ENCODE measurements at places on chromosomes 11 and 22. TPM values are rescaled to one million over a fixed set of nuclear protein-coding genes. Genes with fewer than 3 reads are reported as not detected.

Gene LRRC74B
- total RNA-seq = not detected

Gene TREH
- total RNA-seq = not detected

Gene RBMXL2
- not detected for total RNA-seq

Gene ST14
- 0.51 TPM for total RNA-seq

Gene PTGDR2
- total RNA-seq = 2.9 TPM

Gene PI4KA
- 106 TPM for total RNA-seq

Gene SCUBE1
- 0.03 TPM for total RNA-seq

Gene CD81
- 154 TPM for total RNA-seq

Gene MMP8
- total RNA-seq = not detected

DNA sequence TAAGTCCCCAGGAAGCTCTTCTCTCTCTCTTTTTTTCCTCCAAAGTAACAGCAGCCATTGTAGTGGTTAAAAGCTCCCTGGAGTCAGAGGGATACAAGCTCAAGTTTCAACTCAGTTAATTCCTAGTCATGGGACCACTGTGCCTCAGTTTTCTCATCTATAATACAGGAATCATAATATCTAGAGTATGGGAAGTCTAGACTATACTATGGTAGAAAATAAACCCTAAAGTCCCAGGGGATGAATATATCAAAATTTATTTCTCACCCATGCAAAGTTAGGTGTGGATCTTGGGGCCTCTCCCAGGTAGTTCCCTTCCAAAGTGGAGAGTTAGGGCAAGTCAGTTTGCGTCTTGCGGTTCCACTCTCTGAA, 33.7 kb downstream of the C11orf58 start:
- no peak overlapping the region for H3K27ac ChIP-seq
- no peaks in the 10 kb centered on the region for H3K4me1 ChIP-seq
- H3K4me3 ChIP-seq = no peak overlapping the region
- no peak for DNase-seq

DNA sequence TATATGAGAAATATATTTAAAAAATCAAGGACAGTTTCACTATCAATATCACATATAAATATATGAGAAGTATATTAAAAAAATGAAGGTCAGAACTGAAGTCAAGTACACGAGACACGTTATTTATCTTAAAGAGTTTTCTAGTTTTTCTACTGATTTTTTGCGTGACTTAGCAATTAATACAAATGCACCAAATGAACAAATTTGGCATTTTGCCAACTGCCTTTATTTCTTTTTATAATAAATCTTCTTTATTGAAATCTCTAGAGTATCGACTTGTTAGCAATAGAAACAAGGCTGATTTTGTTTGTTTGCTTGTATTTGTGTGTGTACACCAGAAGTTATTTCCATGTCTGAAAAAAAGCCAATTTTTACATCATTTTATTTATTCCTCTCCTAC, 1684.7 kb upstream of the RAG2 start:
- H3K36me3 ChIP-seq = no peaks in the 10 kb centered on the region
- H3K4me1 ChIP-seq = no peaks in the 10 kb centered on the region
- no peak overlapping the region for H3K27ac ChIP-seq
- no peak overlapping the region for H3K4me3 ChIP-seq
- no peaks in the 10 kb centered on the region for H3K27me3 ChIP-seq
- DNase-seq = no peak

DNA sequence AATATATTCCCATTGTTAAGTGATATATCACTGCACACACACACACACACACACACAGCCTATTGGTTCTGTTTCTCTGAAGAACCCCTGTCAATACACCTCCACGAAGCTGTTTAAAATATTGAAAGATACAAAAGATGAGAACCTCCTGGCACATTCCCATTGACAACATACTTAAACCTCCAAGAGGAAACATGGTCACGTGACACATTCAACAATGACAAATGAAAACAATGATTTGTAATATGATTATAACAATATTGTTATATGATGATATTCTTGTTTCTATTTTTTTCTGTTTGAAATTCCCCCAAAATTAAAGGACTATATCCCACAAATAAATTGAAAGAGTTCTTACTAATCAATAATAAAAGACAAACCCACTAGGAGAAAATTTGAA, 1344.9 kb downstream of the BRD1 start:
- H3K4me3 ChIP-seq = no peak overlapping the region
- no peaks in the 10 kb centered on the region for H3K4me1 ChIP-seq
- no peak for DNase-seq

GRCh38 chr11:31821766-31822165, 10.6 kb upstream of the PAX6 start:
- H3K36me3 ChIP-seq = peaks cover 2% of the 10 kb centered on the region
- DNase-seq = no peak
- H3K4me3 ChIP-seq = no peak overlapping the region
- H3K27ac ChIP-seq = no peak overlapping the region
- H3K4me1 ChIP-seq = peaks cover 10% of the 10 kb centered on the region
- peaks cover 90% of the 10 kb centered on the region for H3K27me3 ChIP-seq

DNA sequence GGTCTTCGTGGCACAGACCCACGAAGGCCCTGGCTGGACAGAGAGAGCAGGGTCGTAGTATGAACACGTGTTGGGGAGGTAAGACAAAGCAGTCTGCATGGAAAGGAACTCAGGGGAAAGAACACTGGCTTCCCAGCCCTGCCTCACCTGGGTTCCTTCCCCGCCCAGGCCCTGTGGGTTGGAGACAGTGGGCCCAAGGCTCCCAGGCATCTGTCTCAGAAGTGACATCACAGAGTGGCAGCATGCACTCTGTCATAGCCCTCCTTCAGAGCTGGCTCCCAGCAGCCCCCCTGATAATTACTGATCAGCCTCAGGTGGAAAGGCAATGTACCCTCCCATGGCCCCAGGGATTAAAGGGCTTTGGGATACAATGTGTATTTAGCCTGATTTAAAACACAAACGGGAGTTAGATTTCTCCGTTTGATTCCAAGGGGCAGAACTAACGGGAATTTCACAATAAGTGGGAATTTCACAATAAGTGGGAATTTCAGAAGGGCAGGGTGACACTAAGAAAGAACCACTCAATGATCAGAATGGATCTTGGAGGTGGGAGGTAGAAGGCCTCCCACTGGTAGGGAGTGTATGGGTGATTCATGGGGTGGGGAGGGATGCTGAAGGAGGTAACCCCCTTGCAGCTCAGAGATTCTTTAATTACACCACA, 65.1 kb downstream of the SLC22A12 start:
- no peak overlapping the region for H3K27ac ChIP-seq
- H3K27me3 ChIP-seq = peaks cover 8% of the 10 kb centered on the region
- H3K4me1 ChIP-seq = peaks cover 4% of the 10 kb centered on the region
- H3K36me3 ChIP-seq = no peaks in the 10 kb centered on the region
- DNase-seq = no peak
- no peak overlapping the region for H3K4me3 ChIP-seq

GRCh38 chr11:2534134-2534956, 89.5 kb downstream of the KCNQ1 start:
- peak; percentile 41 for DNase-seq
- H3K27me3 ChIP-seq = no peaks in the 10 kb centered on the region
- H3K4me3 ChIP-seq = no peak overlapping the region
- H3K36me3 ChIP-seq = no peaks in the 10 kb centered on the region
- no peak overlapping the region for H3K27ac ChIP-seq

- H3K4me3 ChIP-seq = no peak overlapping the region
- H3K27me3 ChIP-seq = peaks cover 20% of the 10 kb centered on the region
- H3K4me1 ChIP-seq = no peaks in the 10 kb centered on the region
- no peaks in the 10 kb centered on the region for H3K36me3 ChIP-seq
- no peak overlapping the region for H3K27ac ChIP-seq
- DNase-seq = no peak
Measured at GRCh38 chr11:113623114-113623513, 83.0 kb downstream of the TMPRSS5 start.

DNA sequence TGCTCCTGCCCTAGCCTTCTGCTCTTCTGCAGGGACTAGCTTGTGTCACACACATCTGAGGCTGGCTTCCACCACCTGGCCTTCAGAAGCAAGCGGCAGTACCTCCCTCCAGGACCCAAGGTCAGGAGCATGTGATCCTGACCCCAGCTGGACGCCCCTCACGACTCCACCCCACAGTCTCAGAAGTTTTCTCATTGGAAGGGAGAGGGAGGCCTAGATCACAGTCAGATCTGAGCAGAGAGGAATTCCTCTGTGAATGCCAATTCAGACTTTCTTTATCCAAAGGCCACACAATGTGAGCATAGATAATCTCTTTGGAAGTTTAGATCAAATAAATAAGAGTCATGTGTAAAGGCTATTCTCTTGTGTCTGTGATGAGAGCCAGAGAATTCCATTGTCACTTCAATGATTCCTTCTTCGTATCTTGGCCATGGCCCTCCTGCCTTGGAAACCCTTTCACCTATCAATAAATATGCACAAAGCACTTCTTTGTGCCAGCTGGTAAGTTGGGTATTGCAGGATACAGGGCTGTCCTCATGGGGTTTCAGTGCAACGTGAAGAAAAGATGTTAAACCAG, 142.9 kb downstream of the SNX19 start:
- no peaks in the 10 kb centered on the region for H3K36me3 ChIP-seq
- DNase-seq = no peak
- H3K4me1 ChIP-seq = peaks cover 2% of the 10 kb centered on the region
- H3K27me3 ChIP-seq = peaks cover 3% of the 10 kb centered on the region
- no peak overlapping the region for H3K27ac ChIP-seq

- peaks cover 11% of the 10 kb centered on the region for H3K4me1 ChIP-seq
- H3K27ac ChIP-seq = no peak overlapping the region
- H3K36me3 ChIP-seq = peaks cover 8% of the 10 kb centered on the region
- H3K27me3 ChIP-seq = no peaks in the 10 kb centered on the region
Measured at GRCh38 chr11:75283391-75283931, 42.9 kb downstream of the TPBGL start.

GRCh38 chr22:50473088-50473487, 1.7 kb downstream of the SBF1 start:
- H3K4me1 ChIP-seq = peaks cover 48% of the 10 kb centered on the region

DNA sequence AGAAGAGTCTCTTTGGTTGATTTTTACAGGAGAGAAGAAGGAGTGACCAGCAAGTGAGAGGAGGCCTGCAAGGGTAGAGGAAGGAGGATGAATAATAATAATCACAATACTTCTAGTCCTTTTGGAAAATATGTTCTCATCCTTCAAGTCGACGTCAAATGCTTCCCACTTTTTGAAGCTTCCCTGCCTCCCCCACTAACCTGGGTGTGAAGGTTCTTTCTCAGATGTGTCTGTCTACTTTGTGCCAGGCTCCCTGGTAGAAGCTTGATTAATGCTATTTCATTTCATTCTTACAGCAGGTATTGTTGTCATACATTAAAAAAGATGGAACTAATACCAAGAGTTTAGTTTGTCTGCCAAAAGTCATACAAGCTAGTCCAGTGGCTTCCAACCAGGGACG, 17.1 kb downstream of the TENM4 start:
- no peak for DNase-seq
- H3K27me3 ChIP-seq = peaks cover 4% of the 10 kb centered on the region
- no peaks in the 10 kb centered on the region for H3K36me3 ChIP-seq
